ENCODE measurements at places on chromosomes 4 and X.

DNA sequence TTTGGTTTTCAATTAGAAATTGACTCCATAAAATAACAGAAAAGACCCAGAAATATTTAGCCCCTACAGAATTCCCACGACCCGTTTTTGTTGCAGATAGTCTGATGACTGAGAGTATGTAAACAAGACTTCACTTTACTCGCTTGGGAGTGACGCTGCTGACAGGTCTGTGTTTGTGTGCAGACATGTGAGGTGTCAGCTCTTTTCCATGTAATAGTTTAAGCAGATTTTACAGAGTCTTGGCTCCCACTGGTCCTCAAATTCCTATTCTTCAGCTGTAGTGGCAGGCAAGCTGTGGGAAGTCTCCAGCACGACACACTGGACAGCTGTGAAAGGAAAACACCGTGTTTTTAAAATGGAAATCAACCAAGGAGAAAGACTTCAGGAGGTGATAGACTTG, 455.7 kb downstream of the GABRG1 start:
- DNase-seq = no peak

- DNase-seq = no peak
Measured at GRCh38 chr4:174550541-174550940, 28.3 kb upstream of the HPGD start.

GRCh38 chr4:140812916-140813315, 56.7 kb upstream of the TBC1D9 start:
- peak; percentile 3 for DNase-seq

GRCh38 chr4:87052615-87053014, 117.8 kb downstream of the AFF1 start:
- DNase-seq = no peak

DNA sequence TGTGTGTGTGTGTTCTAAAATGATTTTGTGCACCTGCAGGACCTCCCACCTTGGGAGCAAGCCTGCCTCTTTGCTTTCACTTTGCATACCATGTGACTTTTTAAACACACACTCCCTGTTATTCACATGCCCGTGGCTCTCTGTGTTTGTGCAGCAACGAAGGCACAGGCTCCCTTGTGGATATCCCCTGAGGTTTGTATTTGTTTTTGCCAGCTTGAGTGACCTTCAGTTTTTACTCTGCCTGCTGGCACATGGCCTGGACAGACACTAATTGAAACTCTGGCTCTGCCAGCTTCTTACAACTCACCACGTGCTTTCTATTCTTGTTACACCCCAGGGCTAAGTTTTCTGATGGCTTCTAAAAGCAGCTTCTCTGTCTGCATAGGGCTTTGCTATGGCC, 885.8 kb downstream of the SH3BGRL start:
- DNase-seq = no peak
